ENCODE measurements at places on chromosomes 13 and 19.

DNA sequence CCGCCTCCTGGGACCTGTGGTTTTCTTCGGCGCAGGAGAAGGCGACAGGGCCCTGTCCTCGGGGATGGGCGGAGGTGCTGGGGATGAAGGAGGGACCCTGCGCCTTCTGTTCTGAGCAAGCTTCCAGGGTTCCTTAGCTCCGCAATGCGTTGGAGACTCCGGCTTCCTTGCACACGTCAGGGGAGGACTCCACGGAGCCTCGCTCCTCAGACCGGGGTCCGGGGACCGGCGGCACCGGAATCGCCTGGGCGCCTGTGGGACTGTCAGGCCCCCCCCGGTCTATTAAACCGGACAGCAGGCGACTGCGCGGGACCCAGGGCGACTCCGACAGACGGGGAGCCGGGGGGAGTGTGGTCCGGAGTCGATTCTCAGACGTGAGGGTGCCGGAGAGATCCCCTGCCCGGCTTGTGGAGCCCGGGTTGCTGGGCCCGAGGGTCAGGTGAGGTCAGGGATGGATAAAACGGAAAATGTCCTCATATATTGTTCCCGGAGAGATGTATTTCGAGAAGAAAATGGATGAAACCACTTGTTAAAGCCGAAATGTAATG is 227.4 kb downstream of the TEX29 start:
- no peak for DNase-seq

DNA sequence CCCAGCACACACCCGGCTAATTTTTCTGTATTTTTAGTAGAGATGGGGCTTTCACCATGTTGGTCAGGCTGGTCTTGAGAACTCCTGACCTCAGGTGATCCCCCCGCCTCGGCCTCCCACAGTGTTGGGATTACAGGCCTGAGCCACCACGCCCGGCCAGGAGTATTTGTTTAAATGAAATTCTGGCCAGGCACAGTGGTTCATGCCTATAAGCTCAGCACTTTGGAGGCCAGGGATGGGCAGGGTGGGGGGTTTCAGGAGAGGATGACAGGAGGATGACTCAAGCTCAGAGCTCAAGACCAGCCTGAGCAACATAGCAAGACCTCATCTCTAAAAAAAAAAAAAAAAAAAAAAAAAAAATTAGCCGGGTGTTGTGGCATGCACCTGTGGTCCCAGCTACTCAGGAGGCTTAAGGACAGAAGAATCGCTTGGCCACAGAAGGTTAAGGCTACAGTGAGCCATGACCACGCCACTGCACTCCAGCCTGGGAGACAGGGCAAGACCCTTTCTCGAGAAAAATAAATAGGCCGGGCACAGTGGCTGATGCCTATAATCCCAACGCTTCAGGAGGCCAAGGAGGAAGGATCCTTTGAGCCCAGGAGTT is 8.2 kb upstream of the DHDH start:
- DNase-seq = no peak

- no peak for DNase-seq
These were observed 8.9 kb downstream of the KHSRP start for GRCh38 chr19:6415591-6416190.

DNA sequence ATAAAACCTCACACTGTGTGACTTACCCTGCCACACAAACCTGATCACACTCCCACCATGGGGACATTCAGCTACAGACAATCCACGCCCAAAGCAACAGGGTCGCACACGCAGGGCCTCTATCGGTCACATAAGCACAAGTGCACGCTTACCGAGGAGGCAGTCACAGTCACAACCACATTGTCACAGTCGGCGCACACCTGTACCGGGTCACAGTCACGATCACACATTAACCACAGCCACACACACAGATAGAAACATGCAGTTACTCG is 579 bp downstream of the ZNF566 start:
- no peak for DNase-seq

- DNase-seq = no peak
These were observed 25.0 kb downstream of the ENOX1 start for GRCh38 chr13:43761616-43762315.

DNA sequence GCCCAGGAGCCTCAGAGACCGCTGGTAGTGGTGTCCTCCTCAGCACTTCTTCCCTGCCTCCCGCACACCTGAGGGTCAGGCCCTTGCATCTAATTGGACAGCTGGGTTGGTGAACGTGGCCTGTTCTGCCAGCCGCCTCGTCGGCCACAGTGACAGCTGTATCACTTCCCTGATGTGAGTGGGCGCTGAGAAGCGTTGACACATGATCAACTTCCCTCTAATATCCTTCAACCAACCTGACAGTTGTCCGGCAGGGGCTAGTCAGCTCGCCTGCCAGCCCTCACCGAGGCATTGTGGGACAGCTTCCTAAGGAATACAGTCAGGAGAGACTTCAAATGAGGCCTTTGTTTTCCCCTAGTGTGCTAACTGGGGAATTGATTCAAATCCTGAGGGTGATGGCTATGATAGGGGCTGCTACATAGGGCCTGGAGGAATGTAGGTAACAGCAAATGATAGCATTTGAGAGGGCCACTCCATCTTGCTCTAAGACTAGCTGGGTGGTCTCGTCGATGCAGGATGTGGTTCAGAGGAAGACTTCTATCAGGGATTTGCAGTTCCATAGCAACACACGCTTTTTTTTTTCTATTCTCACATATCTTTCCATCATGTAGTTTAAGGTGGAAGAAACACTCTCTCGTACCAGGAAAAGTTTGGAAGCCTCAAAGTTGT is 230.8 kb downstream of the TSHZ3 start:
- DNase-seq = no peak
